Left hindlimb (tissue), 1 donor: ENCODE measurements at places on chromosomes 6 and 20.

DNA sequence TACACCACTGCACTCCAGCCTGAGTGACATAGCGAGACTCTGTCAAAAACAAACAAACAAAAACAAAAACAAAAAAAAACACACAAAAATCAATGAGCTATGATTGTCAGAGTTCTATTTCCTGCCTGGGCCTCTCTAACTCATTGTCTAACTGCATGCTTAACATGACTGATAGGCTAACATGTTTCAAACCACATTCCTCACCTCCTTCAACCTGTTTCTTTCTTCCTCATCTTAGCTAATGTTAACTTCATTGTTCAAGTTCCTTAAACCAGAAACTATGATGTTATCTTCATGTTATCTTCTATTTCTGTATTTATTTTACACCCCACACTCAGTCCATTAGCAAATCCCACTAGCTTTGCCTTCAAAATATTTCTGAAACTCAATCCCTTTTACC lies 41.5 kb downstream of the BEND6 start:
- no peak for DNase-seq

GRCh38 chr20:23200413-23200812 lies 114.3 kb upstream of the CD93 start:
- no peak for DNase-seq

DNA sequence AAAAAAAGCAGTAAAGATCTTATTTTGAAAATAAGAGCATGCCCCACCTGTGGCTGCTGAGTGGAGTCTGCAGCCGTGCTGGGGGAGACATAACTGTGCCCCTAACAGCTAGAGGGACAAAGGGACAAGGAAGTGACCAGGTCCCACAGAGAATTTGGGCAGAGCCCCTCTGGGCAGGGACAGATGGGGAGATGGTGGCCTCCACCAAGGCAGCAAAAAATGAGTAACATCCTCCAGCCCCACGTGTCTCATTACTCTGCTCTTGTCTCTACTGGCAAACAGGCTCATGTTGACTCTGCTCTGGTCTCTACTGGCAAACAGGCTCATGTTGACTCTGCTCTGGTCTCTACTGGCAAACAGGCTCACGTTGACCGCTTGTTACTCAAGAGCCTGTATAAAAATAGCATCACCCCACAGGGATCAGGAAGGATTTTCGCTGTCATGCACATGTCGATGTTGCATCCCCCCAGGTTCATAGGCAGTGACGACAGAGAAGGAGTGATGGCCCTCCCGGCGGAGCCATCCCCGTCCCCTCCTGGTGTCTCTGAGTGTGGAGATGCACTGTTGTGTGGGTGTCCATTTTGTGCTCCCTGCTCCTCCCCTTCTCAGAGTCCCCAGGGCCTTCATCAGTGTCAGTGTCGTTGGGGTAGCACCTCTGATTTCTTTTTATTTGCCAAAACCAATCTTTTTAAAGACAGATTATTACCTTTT lies 17.3 kb upstream of the PCMTD2 start:
- no peak for DNase-seq

DNA sequence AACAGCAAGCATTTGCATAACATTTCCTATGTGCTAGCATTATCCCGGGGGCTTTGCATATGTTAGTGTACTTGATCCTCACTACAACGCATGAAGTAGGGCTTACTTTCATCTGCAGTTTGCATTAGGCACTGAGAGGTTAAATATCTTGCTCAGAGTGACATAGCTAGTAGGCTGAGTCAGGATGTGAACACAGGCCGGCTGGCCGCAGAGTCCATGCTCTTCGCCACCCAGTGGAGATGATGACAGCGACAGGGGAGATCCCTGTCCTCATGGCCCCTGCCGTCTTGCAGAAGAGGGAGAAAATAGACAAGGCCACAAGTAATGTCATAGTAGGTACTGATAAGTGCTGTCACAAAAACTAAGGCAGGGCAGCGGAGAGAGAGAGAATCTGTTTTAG lies 46.9 kb downstream of the LYRM4 start:
- DNase-seq, result no peak

- DNase-seq, result no peak
Measured at GRCh38 chr20:6898928-6899327, 131.4 kb downstream of the BMP2 start.

GRCh38 chr6:683742-684440 lies 9.0 kb downstream of the EXOC2 start:
- DNase-seq, result peak; percentile 77

GRCh38 chr6:166206066-166206465 lies 38.4 kb upstream of the TBXT start:
- no peak for DNase-seq

- DNase-seq, result no peak
Measured at GRCh38 chr6:131172222-131172621, 37.0 kb downstream of the AKAP7 start.

GRCh38 chr20:35490736-35491181 lies 35.4 kb downstream of the CEP250 start:
- DNase-seq, result no peak

DNA sequence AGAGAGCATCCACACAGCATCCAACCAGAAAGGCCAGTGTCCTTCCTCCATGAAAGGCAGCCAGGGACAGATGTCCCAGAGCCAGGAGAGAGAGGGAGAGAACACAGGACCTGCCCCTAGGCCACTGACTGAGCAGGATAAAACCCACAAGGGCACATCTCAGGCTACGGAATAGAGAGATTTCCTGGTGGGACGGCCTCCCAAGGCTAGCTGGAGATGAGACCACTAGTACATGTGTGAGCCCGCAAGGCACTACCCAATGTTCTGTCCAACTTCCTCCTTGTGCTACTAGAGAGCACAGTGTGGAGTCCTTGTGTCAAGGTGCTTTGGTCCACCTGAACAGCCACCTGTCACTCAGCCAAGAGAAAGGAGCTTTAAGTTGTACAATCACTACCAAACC lies 44.2 kb downstream of the PLCG1 start:
- DNase-seq, result no peak

GRCh38 chr6:134422426-134423231 lies 104.7 kb upstream of the SGK1 start:
- DNase-seq, result no peak

- no peak for DNase-seq
Measured at GRCh38 chr20:37531856-37532255, 4.2 kb upstream of the BLCAP start.

DNA sequence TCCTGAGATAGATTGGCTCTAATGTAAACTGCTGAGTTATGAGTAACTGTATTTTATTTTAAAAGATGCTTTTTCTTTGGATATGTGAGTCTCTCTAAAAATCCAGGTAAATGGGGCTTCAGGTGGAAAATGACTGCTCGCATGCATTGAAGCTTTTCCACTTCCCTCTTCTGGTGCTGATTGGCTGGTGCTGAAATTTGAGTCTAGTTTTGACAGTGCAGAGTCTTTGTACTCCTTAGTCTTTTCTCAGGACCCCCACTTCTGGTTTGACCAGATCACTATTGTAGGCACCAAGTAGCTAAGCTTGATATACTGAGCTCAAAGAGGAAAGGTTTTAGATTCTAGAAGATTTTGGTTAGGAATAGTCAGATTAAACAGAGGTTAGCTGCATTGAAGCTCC lies 60.7 kb upstream of the TULP4 start:
- DNase-seq, result no peak

- no peak for DNase-seq
Measured at GRCh38 chr6:53408826-53409225, 60.1 kb upstream of the ELOVL5 start.

GRCh38 chr6:46042355-46042999 lies 26.8 kb upstream of the CLIC5 start:
- DNase-seq, result no peak

- no peak for DNase-seq
Measured at GRCh38 chr20:16699293-16699692, 30.5 kb upstream of the SNRPB2 start.

DNA sequence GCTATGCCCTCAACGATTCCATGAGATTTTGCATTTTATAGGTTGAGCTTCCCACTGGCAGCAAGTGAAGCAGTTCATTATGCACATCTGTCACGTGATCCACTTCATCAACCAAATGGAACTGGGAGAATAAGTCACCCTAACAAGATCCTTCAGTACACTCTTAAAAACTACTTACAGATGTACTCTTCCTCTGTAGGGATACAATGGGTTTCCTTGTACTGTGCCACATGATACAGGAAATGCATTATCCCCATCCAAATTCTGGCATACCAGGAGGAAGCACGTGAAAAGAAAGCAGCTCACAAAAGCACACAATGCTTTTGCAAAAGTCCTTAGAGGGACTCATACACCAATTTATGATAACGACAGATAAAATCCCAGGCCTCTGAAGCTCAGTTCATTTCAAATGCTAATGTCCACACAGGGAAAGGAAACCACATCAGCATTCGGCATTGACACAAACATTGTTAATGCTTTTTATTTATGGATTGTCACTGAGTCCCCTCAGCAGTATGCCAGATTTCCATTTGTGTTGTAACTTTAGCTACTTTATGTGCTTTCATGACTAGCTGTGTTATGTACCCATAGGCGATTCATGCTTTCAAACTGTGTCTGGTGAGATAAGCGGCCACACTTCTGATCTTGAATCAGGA lies 58.1 kb upstream of the REV3L start:
- DNase-seq, result no peak

DNA sequence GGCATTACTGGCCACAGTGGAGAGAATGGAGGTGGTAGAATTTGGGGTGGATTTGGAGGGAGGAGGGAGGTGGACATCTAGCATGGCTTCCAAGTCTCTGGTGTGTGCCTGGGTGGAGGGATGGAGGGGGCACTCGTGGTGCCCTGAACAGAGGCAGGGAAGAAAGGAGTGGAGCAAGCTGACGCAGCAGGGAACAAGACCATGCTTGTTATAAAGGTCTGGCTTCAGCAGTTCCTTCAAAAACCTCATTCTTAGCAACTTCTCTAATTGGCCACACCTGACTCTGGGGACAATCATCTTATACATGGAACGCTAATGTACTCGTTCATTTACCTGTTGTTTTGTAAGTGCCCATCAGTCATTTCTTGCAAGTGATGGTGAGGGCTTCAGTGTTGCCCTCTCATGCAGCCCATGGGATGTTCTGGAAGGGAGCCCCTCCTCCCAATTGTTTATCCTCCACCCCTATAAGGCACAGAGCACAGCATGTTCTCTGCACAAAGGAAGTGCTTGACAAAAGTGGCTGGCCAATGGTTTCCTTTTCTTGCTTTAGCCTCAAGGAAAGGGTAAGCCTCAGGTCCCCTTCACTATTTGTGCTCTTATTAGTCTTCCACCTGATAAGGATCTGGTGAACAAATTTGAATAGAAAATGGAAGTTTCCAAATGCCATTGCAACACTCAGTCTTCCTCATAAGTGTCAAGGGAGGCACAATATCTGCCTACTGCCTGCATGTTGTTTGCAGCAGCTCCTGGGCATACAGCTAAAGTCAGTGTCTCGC lies 39.3 kb downstream of the GFOD1 start:
- no peak for DNase-seq

DNA sequence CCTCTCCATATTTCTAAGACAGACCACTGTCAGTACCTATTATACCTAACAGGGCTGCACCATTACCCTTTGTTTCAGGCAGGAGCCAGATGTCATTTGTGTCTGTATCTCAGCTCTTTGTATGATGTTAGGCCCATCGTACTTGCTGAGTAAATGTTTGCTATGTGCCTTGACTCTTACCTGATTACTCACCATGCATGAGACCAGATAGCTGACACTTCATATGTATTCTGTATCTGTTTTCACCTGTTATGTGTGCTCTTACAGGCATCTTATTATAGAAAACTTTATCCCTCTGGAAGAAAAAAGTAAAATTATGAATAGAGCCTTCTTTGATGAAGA lies 31.7 kb upstream of the ASXL1 start:
- no peak for DNase-seq

DNA sequence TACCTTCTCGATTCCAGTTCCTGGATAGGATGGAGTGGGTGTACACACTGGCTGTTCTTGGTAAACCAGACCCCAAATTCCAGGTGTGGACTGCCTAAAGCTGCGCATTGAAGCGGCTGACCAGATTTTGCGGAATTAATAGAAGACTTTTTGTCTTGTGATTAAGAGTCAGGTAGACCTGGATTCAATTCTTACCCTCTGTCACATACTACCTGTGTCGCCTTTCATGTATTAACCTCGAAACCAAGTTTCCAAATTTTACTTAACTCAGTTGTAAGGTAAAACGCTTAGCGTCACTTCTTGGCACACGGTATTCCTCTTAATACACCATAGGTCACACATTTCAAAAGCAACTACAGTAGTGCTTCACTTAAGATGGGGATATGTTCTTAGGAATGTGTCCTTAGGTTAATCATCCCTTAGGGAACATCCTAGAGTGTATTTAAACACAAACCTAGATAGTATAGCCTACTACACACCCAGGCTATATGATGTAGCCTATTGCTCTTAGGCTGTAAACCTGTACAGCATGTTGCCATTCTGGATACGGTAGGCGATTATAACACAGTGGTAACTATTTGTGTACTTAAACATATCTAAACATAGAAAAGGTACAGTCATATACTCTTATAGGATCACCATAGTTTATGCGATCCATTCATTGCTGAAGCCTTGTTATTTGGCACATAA lies 733 bp upstream of the GOPC start:
- DNase-seq, result no peak

DNA sequence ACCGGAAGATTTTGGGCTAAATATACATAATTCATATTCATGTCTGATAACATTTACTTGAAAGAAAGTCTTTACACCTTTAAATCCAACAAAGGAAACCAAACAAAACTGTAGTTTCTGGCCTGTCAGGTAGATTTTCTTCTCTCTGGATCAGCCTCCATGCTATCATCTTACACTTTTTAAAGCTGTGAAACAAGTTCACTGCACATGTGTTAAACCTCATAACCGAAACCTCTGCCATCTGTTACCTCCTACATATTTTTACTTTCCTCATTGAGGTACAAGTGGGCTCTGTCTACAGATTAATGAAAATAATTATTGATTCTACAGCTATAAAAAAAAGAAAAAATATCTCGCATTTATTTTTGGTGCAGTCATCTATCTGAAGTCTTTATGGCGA lies 149.9 kb downstream of the RALGAPA2 start:
- DNase-seq, result no peak

DNA sequence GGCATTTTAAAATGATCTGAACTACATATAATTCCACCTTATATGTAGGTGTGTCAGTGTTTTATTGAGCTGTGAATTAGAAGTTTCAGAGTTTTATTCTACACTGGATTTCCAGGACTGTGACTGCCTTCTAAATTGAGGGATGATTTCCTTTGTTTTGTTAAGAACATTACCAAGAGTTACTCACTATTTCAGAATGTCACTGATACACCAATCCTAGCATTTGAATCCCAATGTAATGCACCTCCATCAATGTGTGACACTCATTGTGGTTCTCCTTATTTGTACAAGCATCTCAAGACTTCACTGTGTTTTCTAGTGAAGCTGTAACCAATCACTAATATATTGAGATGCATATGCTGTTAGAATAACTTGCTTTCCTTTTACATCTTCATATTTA lies 86.8 kb downstream of the PLCB1 start:
- no peak for DNase-seq

GRCh38 chr6:121000381-121000780 lies 333.9 kb downstream of the TBC1D32 start:
- DNase-seq, result no peak

DNA sequence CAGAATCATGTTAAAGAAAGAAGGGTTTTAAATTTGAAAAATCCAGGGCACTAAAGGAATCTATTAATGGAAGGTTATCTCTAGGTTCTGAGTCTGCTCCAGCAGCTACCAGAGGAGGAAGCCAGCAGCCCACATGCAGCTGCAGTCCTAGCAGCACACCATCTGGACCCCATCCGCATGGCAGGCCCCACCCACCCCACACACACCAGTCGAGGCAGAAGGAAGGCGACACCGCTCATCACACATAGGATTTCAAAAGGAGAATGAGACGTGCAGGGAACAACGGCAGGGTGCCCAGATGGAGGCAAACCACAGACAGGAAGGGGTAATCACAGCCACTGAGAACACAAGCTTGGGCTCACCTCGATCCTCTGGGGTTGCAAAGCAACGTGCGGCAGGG lies 78.9 kb downstream of the GINS1 start:
- no peak for DNase-seq
